SK-N-DZ (cell line): ENCODE measurements at places on chromosomes 2 and 18.

DNA sequence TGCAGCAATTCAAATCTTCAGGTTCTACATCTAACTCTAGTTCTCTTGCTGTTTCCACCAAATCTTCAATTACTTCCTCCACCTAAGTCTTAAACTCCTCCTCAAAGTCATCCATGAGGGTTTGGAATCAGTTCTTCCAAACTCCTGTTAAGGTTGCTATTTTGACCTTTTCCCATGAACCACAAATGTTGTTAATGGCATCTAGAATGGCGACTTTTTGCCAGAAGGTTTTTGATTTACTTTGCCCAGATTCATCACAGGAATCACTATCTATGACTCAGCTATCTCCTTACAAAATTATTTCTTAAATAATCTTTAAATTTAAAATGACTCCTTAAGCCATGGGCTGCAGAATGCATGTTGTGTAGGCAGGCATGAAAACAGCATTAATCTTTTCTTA is 368.9 kb upstream of the TNP1 start:
- DNase-seq: no peak

DNA sequence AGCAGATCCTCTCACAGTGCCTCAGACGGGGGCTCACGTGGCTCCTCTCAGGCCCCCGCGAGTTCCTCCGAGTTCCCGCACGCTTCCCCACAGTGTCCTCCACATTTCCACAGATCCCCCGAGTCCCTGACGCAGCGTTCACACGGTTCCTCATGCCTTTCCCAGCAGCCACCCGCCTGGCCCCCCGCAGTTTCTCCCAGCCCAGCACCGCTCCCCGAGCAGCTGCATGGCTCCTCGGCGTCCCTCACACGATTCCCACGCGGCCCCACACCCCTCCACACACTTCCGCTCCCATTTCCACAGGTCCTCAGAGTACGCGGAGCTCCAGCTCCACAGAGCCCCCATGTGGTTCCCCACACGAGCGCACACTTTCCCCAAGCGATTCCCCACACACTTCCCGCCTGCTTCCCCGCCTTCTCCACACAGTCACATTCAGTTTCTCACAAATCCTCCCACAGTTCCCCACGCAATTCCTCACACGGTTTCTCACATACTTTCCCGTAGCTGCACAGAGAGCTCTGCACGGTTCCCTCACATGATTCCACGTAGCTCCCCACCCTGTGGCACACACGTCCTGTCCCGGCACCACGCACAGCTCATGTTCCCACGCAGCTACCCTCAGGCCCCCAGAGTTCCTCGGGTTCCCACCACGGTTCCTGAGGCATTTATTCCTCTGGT is 39.9 kb downstream of the KIF1A start:
- DNase-seq: no peak

GRCh38 chr18:59083136-59083818 is 56.4 kb upstream of the SEC11C start:
- DNase-seq: no peak

DNA sequence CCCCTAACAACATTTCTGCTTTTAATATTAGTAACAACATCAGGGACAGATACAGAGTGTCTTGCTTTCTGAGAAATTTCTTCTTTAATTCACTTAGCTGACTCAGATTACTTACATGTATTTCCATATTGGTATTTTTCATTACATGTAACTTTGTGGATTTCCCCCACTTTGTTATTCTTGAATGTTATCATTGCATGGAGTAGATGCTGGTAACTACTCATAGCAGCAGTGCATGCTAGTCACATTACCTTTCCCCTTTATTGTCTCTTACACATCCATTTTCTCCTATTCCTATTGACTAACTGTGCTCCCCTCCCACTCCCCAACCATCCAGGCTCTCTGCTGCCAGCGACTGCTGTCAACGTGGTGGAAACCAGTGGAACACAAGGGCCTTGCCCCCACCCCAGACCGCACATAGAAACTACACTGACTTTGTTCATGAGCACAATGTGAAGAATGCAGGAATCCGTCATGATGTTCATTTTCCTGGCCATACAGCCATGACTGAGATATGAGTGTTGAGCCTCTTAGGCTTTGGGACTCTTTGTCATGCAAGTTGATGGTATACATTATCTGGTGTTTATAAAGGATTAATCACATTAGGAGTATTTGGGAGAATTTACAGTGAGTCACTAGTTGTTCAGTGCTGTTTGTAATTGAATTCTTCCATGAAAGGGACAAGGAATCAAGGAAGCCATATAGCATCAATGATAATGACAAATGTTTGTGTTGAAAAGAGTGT is 91.0 kb downstream of the EPB41L5 start:
- DNase-seq: no peak
